ENCODE measurements at places on chromosomes 4 and X.

DNA sequence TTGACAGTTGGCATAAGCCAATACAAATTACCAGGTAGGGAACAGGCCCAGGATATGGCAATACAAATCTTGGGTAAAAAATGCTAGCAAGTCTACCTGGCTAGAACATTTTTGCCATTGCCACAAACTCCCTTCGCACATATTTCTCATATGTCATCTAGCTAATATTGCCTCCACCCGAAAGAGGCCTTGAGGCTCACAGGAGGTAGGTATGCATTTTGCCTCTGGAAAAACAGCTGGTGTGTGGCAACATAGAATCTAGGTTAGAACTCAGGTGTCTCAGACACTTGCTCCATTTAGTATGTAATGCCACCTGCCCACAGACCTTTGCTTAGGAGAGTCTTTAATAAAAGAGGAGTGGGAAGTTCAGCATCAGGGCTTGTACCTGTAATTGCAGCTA lies 16.3 kb upstream of the RAPGEF2 start:
- DNase-seq: no peak

DNA sequence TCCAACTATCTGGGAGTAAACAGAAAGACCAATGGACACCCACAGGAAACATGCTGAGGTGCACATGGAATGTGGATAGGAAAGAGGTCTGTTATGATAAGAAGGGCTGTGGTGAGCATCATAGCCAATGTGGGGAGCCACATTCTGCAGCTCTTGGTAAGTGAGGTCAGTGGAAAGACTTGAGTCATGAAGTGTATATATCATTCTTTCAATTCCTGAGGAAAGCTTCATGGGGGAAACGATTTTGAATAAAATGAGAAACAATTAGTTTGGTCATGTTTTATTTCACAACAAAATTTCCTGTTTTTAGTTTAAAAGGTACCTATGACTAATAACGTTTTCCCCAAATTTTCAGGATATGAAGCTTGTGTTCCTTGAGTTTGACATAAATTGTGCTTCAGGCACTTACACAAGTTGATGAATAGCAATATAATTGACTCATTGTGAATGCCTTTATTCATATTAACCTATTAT lies 41.4 kb upstream of the RASSF6 start:
- DNase-seq: no peak

DNA sequence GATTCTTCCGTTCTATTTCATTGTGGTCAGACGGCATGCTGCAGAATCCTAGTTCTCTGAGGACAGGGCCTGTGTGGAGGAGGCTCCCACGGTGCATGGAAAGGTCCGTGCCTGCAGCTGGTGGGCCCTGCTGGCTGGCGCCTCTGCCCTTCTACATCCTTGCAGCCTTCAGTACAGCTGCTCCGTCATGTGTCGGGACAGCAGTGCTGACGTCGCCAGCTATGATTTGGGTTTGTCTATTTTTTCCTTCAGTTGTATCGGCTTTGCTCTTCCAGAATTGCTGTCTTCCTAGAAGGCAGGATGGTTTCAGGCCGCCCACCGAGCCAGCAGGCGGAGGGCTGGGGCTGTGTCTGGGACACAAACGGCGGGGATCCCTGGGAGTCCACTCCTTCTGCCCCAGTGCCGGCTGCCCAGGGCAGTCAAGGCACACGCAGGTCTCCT lies 32.1 kb upstream of the CPLX1 start:
- DNase-seq: no peak

DNA sequence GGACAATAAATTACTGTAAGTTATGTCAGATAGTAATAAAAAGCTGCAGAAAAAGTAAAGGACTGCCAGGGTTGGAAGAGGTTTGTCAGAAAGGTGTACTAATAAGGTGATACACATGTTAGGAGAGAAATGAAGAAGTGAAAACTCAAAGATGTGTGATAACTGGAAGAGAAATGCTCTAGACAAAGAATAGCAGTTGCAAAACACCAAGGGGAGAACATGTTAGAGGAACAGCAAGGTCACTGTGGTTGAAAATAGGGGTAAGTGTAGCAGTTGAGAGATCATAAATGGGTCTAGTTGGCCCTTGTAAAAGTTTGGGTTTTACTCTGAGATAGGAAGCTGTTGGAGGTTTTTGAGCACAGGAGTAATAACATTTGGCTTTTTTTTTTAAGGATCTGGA lies 46.9 kb downstream of the HSPA4L start:
- no peak for DNase-seq

GRCh38 chrX:9912351-9913145 lies 54.6 kb upstream of the CLDN34 start:
- DNase-seq: peak; percentile 1

GRCh38 chrX:136920001-136920400 lies 39.5 kb upstream of the RBMX start:
- DNase-seq: no peak

DNA sequence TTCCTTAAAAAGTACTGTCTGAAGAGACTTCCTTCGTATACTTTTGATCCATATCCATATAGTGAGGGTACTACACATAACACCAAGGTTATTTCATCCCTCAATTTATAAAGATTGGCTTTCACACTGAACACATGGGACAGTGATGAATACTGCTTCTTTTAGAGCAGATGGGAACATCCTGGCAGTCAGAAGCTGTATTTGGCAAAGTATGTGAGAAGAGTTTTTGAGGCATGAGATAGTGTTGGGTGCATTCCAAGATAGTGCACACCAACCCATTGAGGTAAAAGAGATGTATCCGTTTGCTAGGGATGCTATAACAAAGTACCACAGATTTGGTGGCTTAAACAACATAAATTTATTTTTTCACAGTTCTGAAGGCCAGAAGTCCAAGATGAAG lies 141.1 kb downstream of the MOSPD2 start:
- no peak for DNase-seq

Data from NCI-H82 (cell line).